ENCODE measurements at places on chromosomes 2 and 18.

DNA sequence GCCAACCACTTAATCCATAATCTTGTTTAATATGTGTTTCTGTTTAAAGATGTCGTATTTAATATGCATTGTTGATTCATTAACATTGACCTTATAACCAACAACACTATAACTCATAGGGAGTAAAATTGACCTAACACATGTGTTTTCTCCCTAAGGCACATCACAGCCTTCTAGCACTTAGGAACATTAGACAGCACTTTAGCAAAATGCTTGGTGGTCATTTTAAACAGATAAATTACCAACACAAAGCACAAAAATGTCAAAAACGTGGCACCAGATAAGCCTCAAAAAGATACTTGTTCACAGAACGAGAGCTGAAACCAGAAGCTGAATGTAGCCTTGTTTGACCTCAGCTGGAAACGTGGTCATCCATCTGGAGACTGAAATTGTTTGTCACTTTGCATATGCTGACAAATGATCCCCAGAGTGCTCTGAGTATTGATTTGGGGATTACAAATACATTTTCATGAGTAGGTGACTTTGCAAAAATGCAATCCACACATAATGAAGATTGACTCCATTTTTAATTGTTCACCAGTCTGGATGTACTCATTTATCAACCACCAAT lies 139.2 kb downstream of the CCDC102B start:
- H3K4me1 ChIP-seq, result no peaks in the 10 kb centered on the region
- H3K4me3 ChIP-seq, result no peak overlapping the region
- no peak for DNase-seq
- no peaks in the 10 kb centered on the region for H3K36me3 ChIP-seq
- no peak overlapping the region for H3K27ac ChIP-seq

DNA sequence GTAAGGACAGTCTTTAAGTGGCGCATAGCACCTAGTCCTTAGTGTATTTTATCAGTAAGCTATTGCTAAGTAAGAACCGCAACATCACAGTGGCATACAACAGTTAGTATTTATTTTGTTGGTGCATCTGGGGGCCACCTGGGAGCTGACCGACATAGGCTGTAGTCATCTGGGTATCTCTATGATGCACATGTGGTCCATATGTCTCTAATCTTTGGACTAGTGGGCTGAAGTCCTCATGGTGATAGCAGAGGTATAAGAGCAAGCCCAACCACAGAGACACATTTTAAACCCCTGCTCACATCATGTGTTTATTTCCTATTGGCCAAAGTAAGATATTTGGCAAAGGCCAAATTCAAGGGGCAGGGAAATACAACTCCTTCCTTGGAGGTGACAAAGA lies 2.9 kb downstream of the CAMKMT start:
- peaks cover 26% of the 10 kb centered on the region for H3K4me1 ChIP-seq
- H3K27me3 ChIP-seq, result no peaks in the 10 kb centered on the region
- no peaks in the 10 kb centered on the region for H3K36me3 ChIP-seq
- H3K27ac ChIP-seq, result no peak overlapping the region

DNA sequence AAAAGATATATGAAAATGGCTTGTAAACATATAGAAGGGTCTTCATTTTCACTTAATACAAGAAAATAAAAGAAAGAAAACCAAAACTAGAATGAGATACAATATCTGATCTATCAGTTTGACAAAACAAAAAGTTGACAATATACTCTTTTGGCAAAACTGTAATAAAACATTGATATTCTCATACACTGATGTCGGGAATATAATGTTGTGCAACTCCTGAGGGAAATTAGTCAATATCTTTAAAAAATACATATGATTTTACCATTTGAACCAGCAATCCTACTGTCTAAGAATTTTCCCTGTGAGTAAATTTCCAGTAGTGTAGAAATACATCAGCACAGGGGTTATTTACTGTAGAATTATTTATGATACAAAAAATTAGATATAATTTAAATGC lies 336.1 kb upstream of the FSIP2 start:
- H3K27ac ChIP-seq, result no peak overlapping the region
- H3K4me3 ChIP-seq, result no peak overlapping the region
- no peak for DNase-seq
- H3K4me1 ChIP-seq, result no peaks in the 10 kb centered on the region
- no peaks in the 10 kb centered on the region for H3K27me3 ChIP-seq

GRCh38 chr18:59514203-59514602 lies 155.1 kb upstream of the LMAN1 start:
- H3K4me1 ChIP-seq, result peaks cover 23% of the 10 kb centered on the region
- no peak overlapping the region for H3K4me3 ChIP-seq
- H3K27ac ChIP-seq, result no peak overlapping the region
- H3K36me3 ChIP-seq, result no peaks in the 10 kb centered on the region
- no peak for DNase-seq
- no peaks in the 10 kb centered on the region for H3K27me3 ChIP-seq

GRCh38 chr2:98518101-98518500 lies 73.4 kb downstream of the INPP4A start:
- DNase-seq, result no peak
- no peak overlapping the region for H3K4me3 ChIP-seq
- no peaks in the 10 kb centered on the region for H3K27me3 ChIP-seq
- peaks cover 39% of the 10 kb centered on the region for H3K4me1 ChIP-seq
- no peaks in the 10 kb centered on the region for H3K36me3 ChIP-seq
- no peak overlapping the region for H3K27ac ChIP-seq

DNA sequence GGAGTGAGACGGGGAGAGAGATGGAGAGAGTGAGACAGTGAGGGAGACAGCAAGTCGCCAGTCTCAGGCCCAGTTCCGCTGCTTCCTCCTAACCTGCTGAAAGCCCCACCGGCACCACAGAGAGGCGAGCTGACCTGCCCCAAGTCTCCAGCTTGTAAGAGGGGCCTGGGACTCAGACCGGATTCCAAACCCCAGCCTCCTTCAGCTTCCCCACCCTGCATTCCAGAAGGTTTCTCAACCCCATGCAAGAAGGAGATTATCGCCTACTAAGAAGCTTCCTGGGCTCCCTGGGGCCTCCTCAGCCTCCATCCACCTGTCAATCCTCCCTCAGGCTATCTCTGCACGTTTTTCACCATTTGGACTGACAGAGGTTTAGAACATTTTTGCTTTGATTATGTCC lies 173.1 kb upstream of the RAB6C start:
- H3K36me3 ChIP-seq, result no peaks in the 10 kb centered on the region
- no peak overlapping the region for H3K4me3 ChIP-seq
- no peaks in the 10 kb centered on the region for H3K27me3 ChIP-seq
- no peak overlapping the region for H3K27ac ChIP-seq
- no peak for DNase-seq
- H3K4me1 ChIP-seq, result no peaks in the 10 kb centered on the region

GRCh38 chr2:160730296-160730995 lies 236.8 kb upstream of the RBMS1 start:
- no peak for DNase-seq
- no peaks in the 10 kb centered on the region for H3K36me3 ChIP-seq
- H3K27ac ChIP-seq, result no peak overlapping the region
- no peaks in the 10 kb centered on the region for H3K4me1 ChIP-seq
- H3K27me3 ChIP-seq, result no peaks in the 10 kb centered on the region

- peaks cover 60% of the 10 kb centered on the region for H3K36me3 ChIP-seq
- DNase-seq, result no peak
- H3K27me3 ChIP-seq, result no peaks in the 10 kb centered on the region
- H3K4me3 ChIP-seq, result no peak overlapping the region
Observed at GRCh38 chr2:190911813-190912212, 31.2 kb downstream of the GLS start.

DNA sequence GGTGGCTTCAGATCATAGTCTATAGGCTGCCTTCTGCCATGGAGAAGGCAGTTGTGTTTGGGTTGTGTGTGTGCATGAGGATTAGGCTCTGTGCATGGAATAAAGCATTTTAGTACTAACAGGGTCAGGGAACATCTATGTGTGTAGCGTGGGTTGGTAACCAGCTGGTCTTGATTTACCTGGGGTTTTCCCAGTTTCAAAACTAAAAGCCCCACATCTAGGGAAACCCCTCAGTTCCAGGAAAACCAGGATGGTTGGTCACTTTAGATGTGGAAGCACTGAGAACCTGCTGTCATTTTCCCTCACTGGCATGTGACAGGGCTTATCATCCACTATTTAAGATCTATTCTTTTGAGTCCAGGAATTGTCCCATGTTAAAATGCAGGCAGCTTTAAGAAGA lies 116.3 kb downstream of the POLE4 start:
- H3K4me1 ChIP-seq, result no peaks in the 10 kb centered on the region
- H3K27me3 ChIP-seq, result no peaks in the 10 kb centered on the region
- no peak for DNase-seq

DNA sequence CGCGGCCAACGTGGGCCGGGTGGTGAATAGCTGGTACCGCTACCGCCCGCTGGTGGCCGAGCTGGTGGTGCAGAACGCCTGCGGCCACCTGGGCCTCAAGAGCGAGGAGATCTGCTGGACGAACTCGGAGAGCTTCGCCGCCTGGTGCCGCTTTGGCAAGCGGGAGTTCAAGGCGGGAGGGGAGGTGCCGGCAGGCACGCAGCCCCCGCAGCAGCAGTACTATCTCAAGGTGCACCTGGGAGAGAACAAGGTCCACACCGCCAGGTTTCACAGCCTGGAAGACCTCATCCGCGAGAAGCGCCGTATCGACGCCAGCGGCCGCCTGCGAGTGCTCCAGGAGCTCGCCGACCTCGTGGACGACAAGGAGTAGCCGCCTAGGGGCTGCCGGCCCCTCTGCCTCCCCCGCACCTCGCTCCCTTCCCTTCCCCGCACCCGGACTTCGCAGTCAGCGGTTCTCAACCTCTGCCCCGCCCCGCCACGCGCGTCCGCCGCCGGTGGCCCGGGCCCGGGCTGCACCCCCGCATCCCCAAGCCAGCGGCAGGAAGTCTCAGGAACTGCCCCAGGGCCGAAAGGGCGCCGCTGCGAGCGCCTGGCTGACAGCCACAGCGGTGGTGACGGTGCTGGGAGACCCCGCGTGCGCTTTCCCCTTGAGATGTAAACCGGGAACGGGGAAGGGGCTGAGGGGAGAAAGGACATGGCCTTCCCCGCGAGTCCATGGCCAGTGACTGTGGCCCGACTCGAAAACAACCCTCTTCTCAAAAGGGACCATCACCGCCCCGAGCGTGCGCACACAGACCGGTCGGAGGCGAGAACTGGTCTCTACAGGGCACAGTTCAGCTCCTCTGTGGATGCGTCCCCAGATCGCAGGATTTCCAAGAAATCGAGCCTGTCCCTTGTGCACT lies 2.2 kb downstream of the LRATD1 start:
- peak overlapping the region; percentile 55 for H3K4me3 ChIP-seq
- H3K27me3 ChIP-seq, result no peaks in the 10 kb centered on the region

DNA sequence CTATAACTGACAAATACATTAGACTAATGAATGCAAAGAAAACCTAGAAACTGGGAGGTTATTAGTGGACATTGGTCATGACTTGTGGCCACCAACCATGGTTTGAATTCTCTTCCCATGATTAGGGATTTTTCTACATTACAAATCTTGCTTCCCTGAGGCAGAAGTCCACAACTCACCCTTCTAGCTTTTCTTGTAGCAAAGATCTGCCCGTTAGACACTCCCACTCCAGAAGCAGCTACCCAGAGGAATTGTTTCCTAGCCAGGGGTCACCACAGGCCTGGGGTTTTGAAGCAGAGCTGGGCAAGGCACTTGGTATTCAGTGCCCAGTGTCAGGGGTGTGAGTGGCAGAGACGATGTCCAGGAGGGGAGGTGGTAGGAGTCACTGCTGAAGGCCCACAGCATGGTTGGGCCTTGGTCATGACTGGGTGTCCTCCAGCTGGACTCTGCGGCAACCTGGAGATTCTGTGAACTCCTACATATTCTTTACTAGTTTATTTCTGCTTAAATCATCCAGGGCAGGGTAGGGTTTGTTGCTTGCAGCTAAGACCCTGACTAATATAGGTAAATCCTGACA lies 54.9 kb downstream of the ACTR2 start:
- no peak for DNase-seq
- H3K27me3 ChIP-seq, result no peaks in the 10 kb centered on the region
- no peak overlapping the region for H3K4me3 ChIP-seq
- H3K27ac ChIP-seq, result no peak overlapping the region
- H3K36me3 ChIP-seq, result no peaks in the 10 kb centered on the region
- H3K4me1 ChIP-seq, result no peaks in the 10 kb centered on the region

- no peak for DNase-seq
- H3K4me3 ChIP-seq, result no peak overlapping the region
- no peaks in the 10 kb centered on the region for H3K4me1 ChIP-seq
- peaks cover 61% of the 10 kb centered on the region for H3K36me3 ChIP-seq
- no peak overlapping the region for H3K27ac ChIP-seq
Observed at GRCh38 chr2:39732482-39732881, 46.6 kb downstream of the THUMPD2 start.

DNA sequence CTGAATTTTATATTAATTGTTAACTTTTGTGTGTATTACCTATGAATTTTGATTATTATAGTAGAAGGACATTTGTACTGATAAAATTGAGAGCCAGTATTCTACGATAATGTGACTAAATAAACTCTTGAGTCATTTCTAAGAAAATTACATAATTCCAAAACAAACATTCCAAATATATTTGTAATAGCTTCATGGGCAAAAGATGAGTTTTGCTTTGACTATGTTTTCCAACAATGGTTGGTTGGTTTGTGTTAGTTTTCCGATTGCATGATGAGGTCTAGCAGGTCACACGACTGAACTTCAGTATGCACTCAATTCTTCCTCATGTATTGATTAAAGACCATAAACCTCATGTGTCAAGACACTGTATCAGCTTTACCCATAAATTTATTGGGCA lies 71.7 kb upstream of the WDR75 start:
- no peaks in the 10 kb centered on the region for H3K27me3 ChIP-seq
- DNase-seq, result no peak
- no peak overlapping the region for H3K4me3 ChIP-seq
- H3K36me3 ChIP-seq, result no peaks in the 10 kb centered on the region

DNA sequence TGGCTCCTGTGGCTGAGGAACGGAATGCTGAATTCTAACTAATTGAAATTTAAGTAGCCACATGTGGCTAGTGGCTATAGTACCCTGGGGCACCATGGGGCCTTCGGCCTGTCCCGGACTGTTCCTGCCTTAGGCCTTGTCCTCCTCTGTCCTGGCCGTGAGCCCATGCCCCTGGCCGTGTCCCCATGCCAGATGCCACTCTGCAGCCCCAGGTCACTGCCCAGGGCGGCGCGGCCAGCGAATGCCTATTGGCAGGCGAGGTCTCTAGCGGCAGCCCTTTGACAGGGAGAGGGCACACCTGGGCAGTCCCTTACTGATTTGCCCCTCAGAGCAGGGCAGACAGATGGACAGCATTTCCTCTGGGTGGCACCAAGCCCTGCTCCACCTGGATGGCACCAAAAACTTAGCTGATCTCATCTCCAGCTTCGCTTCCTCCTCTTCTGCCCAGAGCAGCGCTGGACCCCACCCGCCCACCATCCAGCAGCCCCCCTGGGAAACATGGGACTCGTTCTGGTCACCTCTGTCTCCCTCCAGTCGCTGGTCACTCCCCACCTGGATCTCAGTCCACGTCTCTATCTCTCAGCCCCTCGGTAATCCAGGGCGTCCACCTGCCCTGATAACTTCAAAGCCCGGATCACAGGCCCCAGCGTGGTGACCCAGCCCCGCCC lies 1.1 kb upstream of the DGKD start:
- H3K36me3 ChIP-seq, result no peaks in the 10 kb centered on the region
- peak overlapping the region; percentile 60 for H3K27ac ChIP-seq
- no peak overlapping the region for H3K4me3 ChIP-seq
- no peaks in the 10 kb centered on the region for H3K27me3 ChIP-seq

GRCh38 chr2:228474466-228474865 lies 293.0 kb upstream of the SPHKAP start:
- H3K36me3 ChIP-seq, result no peaks in the 10 kb centered on the region
- H3K27ac ChIP-seq, result no peak overlapping the region
- H3K4me1 ChIP-seq, result no peaks in the 10 kb centered on the region
- no peak overlapping the region for H3K4me3 ChIP-seq
- H3K27me3 ChIP-seq, result no peaks in the 10 kb centered on the region

- no peaks in the 10 kb centered on the region for H3K27me3 ChIP-seq
- DNase-seq, result peak; percentile 14
- peak within 1 kb of the TSS; percentile 81 for H3K27ac ChIP-seq
- peaks cover 47% of the 10 kb centered on the region for H3K4me1 ChIP-seq
- peak within 1 kb of the TSS; percentile 76 for H3K4me3 ChIP-seq
Observed at GRCh38 chr2:128318776-128319464, at the start of gene HS6ST1. Gene HS6ST1, minus strand, starts transcription at chr2:128318868. Its CDS starts 305 bp downstream, at chr2:128318563.
